Astrocyte of the spinal cord (primary cell): ENCODE measurements at places on chromosomes 3 and 15.

DNA sequence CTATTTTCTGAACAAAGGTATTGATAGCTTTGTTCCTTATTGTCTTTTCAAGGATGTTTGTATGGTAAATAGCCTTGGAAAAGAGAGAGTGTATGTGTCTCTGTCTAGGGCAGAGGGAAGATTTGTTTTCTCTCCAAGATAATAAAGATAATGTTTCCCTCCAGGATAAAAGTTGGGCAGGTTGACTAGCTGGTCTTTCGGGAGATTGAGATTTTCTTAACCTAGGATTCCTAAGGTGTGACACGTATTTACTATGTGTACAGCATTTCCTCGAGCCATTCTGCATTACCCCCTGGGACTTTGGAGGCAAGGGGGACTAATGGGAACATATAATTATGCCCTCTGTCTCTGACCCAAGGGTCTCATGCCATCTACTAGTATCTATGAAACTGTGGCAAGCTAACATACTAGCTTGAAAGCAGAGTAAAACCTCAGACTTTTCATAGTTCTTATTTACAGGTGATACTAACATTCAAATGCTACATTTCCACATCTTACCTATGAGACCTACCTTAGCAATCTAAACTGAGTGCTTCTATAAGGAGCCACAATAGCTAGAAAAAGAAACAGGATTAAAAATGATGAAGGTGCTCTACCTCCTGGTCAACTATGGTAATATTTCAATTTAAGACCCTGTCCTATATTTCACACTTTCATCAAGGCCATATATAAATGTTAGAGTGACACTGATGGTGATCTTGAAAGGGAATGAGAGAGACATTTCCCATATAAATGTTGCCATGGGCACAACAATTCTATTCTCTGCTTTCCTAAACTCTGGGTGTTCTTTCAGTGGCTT lies 252.9 kb upstream of the CBLB start:
- no peak for DNase-seq

GRCh38 chr3:46908294-46908985 lies 30.9 kb downstream of the PTH1R start:
- peak; percentile 72 for DNase-seq

DNA sequence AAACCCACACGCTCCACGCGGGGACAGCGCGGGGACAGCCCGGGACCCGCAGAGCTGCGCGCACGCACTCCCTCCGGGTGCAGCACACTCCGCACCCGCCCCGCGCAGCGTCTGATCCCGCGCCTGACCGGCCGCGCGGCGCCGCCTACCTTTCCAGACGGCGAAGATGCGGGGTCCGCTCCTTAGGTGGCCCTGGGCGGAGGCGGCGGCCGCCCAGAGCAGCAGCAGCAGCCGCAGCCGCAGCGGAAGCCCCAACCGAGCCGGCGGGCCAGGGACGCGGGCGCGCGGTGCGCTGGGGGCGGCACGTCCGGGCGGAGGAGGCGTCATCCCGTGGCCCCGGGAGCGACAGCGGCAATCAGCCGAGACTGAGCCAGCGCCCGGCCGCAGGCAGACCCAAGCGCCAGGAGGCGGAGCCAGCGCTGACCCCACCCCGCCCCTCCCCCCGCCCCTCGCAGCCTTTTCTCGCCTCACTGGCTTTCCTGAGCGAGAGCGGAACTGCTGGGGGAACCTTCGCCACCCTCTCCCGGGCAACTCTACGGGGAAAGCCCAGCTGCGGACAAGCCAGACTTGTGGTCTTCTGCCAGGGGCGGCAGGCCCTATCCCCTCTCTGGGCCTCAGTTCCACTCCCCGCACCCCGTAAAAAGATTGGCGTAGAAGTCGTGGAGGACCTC lies at the start of gene SEMA7A:
TSS of gene SEMA7A (minus strand) at position 367 of the 671 bp plus-strand sequence. CDS start at position 327, 40 bp downstream.
- DNase-seq = peak; percentile 79

DNA sequence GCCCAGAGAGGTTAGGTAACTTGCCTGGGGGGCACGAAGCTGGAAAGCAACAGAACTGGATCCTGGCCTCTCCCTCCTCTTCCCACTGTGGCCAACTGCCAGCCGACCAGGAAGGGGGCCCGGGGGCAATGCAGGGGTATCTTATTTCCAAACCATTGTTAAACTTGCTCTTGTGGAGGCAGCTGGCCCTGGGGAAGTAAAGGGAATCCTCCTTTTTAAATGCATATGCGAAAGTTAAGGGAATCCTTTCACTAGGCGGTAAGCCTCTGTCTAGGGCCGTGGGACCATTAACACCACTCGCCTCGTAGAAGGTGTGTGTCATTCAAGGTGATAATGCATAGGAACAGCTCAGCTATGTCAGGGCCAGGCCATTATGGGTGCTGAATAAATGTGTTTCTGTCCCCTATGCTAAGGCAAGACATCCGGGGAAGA lies 68.6 kb downstream of the ST6GAL1 start:
- DNase-seq = no peak

DNA sequence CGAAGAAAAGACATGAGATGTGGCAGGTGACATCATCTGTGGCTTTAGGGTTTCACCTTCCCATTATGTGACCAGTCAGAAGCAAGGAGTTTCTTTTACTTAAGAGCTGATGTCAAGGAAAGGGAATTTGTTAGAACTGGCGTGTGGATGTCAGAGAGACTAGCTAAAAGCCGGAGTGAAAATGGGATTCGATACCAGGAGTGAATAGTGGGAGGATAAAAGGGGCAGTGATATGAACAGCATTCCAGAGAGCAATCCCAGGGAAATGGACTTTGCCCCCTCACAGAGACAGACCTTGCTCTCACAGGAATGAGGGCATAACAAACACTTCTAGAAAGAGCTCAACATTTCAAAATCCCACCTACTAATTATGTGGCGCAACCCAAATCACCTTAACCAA lies 5.9 kb upstream of the FMN1 start:
- DNase-seq = no peak

DNA sequence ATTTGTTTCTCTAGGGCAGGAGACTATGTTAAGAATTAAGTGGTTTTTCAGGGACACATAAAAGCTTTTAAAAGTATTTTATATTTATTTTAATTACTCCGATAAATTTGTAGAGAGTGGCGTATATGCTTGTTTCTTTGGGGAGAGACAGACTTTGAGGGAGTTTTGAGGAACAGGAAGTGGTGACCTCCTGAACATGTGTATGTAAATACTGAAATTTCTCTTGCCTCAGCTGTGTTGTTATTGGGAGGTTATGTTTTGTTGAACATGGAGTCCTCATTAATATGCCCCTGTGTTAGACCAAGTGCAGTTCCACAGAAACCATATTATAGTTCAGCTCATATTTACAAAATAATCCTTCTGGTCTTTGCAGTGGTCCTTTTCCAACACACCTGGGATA lies 41.8 kb upstream of the UTS2B start:
- DNase-seq = no peak

- no peak for DNase-seq
Observed at GRCh38 chr15:81851325-81851724, 194.5 kb downstream of the MEX3B start.

DNA sequence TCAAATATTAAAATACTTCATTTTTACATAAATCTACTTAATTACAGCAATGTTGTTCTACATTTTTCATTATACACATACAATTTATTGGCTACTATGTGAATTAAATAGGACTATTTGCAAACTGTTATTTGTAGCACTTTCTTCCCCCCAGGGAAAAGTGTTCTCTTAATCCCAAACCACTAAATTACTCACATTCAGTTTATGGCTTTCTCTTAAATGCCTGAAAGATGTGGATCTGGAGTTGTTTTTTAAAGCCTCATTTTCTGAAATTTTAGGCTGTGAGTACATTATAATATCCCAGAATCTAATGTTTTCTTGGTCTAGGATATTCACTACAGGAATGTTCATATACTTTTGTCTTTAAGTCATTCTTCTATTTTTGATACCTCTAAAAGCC lies 32.7 kb downstream of the PRTG start:
- DNase-seq = no peak

DNA sequence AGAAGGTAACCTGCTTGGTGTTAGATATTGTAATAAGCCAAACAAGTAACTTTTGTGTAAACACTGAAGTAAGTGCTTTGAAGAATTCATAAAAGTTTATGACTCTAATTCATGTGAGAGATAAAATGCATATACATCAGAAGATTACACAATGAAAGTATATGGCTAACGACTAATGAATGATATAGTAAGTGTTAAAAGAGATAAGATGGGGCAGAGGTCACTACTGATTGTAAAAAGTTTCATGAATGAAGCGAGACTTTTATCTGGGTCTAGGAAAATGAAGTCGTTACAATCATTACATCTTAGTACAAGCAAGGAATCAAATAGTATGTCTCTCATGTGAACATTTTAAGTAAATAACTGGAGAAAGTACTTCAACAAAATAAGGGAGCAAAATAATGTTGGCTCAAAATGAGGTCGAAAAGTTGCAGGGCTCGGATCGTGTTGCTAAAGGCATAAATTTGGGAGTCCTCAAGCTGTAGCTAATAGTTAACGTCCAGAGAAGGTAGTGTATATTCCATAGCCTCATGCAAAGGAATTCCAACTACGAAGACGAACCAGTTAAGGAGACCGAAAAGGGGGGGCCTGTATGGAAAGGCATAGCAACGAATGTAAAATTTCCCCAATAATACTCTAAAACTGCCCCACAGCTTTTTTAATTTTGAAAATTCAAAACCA lies 984 bp upstream of the DUT start:
- DNase-seq = peak; percentile 13

GRCh38 chr3:165852711-165853110 lies 15.5 kb upstream of the BCHE start:
- no peak for DNase-seq

DNA sequence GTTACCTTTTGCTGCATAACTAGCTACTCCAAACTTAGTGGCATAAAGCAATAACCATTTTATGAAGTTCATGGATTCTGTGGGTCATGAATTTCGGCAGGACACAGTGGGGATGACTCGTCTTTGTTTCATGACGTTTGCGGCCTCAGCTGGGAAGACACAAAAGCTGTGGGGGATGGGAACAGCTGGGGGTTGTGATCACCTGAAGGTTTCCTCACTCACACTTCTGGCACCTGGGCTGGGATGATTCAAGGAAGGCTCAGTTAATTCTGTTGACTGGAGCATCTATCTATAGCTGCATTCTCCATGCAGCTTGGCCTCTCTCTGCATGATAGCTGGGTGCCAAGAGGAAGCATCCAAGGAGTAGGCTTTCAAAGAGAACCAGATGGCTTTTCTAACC lies 332.8 kb downstream of the ULK4 start:
- no peak for DNase-seq

DNA sequence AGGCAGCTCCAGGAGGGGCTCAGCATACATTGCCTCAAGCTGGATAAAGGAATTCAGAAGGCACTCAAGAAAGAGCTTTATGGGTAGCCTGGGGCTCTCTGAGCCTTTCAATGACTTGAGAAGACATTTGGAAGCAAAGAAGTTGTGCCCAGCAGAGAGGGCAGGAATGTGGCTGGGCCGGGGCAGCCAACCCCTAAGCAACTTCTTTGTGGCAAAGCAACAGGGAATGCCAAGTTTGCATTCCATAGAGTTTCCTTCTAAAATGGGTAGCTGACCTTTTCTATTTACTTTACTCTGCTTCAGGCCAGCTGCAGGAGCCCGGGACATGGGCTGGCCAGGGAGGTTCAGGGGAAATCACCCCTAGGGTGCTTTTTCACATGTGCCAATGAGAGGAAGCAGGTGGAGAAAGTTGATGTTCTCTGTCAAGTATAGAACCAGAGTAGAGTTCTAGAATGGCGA lies 45.6 kb downstream of the CCDC12 start:
- no peak for DNase-seq

DNA sequence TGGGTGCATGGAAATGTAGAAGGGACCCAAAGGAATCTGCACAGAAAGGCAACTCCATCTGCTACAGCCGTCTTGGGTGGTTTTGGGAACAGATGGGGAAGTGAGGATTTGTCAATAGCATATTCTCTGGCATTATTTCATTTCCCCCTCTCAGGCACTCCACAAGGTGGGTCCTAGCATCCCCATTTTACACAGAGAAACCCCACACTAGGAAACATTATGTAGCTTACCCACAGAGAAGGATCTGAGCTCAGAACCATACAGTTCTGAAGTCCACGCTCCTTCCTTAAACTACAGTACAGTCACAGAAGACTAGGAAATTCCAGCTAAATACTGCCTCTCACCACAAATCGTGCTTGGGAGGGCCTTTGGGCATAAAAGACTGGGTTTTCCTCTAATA lies 61.2 kb upstream of the CTNNB1 start:
- no peak for DNase-seq

DNA sequence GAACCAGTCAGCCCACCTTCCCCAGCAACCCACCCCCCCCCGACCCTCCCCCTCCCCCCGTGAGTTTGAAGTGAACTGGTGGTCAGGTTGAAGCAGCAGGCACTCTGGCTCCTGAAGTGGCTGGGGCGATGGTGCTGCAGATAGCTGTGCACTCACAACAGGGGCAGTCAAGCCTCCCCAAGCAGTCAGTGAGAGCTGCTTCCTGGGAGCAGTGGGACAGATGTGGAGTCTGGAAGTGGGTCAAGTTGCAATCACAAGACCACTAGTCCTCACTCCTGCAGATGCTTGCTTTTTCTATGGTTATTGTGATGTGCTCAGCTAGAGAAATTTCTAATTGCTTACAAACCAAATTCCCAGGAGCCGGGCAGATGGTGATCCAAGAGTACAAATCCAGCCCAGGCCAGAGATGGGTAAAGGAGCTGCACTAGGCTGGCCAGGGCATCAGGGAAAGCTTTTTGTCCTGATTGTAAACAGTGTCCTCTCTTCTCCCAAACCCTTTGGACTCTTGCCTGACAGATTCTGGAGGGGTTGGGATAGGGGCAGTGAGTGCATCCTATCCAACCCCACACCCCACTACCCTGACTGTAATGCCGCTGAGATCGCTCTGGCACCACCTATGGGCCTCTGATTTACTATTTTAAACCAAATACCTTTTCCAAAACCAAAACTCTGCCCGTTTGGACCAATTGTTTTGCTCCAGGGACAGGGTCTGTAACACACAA lies 9.8 kb upstream of the CLPX start:
- no peak for DNase-seq

DNA sequence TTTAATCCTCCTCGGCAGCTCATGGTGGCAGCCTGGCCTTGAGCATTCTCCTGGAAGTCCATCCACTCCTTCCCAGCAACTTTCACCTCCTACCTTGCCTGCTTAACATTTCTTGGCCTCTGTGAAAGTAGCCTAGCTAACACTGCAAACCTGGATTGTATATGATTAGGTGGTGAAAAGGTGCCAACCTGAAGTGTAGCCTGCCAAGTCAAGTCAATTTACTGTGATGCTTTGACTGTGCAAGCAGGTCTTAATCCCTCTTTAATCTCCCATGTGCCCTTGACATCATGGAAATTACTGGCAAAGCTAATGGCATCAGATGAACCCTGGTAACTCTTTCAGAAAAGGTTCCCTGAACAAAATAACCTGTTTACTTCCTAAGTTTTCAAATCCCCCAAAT lies 169.7 kb upstream of the NR2F2 start:
- no peak for DNase-seq

- no peak for DNase-seq
Observed at GRCh38 chr3:126490619-126491018, 14.9 kb upstream of the ZXDC start.
